ENCODE measurements at places on chromosomes 4 and X.

GRCh38 chr4:159103384-159103990, 608 bp downstream of the RAPGEF2 start:
- peak; percentile 29 for DNase-seq

GRCh38 chr4:19309378-19309777, 942.3 kb upstream of the SLIT2 start:
- DNase-seq = no peak

- peak; percentile 5 for DNase-seq
Measured at GRCh38 chr4:66575008-66575696, 904.9 kb upstream of the EPHA5 start.

DNA sequence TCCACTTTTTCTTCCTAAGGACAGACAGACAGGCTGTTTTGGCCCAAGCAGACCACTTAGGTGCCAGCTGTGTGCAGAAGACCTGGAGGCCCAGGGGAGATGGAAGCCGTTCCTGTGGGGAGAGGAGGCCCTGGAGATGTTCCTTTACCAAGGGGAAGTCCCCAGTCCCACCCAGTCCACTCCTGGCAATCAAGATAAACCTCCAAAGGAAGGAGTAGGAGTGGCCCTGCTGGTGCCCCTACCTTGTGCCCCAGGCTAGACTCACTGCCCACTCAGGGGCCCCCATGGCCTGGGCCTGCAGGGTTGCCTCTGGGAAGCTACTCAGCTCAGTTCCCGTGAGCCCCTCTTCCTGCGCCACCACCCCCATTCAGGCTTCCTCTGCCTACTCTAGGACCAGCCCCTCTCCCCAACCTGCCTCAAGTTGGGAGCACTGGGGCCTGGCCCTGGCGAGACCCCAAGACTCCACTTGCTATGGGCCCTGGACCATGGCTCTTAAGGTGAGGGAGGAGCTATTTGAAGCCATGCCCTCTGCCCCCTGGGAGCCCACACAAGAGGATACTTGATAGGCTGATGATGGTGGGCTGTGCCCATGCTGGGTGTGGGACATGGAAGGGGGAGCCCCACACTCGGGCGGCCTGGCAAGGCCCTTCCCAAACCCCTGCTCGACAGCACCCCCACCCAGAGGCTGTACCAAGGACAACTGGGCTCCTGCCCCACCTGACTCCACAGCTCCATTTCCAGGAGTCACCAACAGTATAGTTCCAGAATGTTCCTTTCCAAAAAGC, 24.8 kb upstream of the RNF4 start:
- no peak for DNase-seq

DNA sequence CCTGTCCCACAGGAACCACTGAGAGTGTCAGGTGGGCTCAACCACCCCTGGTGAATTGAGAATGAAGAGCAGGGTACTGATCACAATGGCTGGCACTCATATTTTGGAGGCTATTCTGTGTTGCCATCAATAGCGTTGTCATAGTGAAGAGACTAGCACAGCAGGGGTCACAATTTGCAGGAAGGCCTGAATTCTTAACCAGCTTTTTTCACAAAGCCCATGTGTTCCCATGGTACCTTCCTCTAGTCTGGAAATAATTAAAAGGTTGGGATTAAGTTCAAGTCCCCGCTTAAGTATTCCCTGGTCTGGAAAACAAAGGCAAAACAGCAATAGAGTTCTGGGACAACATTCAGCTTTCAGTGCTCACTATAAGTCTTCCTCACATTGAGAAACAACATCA, 1051.7 kb downstream of the C4orf33 start:
- no peak for DNase-seq

DNA sequence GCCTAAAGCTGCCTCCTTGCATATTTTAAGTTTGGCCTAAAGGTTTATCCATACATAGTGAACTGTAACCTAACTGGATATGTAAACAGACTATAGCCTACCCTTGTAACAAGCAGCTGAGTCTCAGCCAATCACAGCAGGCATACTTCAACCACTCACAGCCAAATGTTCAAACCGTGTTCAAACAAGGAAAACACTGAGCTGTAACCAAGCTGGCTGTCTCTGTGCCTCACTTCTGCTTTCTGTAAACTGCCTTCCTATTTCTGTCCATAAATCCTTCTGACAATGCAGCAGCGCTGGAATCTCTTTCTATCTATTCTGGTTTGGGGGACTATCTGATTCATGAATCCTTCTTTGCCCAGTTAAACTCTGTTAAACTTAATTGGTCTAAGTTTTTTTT, 16.4 kb downstream of the DSPP start:
- DNase-seq = no peak

- DNase-seq = no peak
Measured at GRCh38 chr4:42080306-42080705, 72.1 kb downstream of the BEND4 start.

DNA sequence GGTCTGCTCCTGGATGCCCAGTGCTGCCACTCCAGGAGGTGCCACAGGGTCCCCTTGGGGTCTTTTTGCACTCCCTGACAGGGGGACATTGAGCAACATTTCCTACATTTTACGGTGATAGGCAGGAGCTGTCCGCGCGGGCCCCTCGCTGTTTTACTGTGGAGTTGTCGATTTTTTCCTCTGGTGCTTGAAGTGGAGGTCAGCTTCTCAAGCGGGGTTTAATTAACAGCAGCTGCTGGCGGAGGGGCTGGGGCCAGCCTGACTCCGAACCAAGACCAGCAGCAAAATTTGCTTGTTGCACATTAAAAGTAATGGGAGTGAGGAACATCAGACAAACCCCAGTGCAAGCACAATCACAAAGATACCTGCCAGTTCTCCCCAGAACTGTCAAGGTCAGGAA, 13.2 kb upstream of the SH3TC1 start:
- DNase-seq = no peak

- no peak for DNase-seq
Measured at GRCh38 chr4:16461362-16461761, 235.1 kb upstream of the TAPT1 start.

DNA sequence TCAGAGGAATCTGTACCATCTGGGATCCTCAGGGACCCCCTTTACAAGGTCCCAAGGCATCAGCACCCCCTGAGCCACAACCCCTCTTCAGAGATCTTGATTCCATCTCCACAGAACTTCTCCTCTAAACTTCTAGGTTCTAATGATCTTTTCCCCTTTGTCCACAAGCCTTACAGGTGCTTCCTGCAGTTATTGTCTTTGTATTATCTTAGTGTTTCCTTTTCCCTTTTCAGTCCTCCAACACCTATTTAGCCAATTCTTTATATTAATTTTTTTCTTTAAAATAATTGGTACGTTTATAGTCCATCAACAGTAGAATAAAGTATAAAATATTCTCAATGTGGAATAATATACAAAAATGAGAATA, 35.2 kb upstream of the FAM241A start:
- DNase-seq = no peak

DNA sequence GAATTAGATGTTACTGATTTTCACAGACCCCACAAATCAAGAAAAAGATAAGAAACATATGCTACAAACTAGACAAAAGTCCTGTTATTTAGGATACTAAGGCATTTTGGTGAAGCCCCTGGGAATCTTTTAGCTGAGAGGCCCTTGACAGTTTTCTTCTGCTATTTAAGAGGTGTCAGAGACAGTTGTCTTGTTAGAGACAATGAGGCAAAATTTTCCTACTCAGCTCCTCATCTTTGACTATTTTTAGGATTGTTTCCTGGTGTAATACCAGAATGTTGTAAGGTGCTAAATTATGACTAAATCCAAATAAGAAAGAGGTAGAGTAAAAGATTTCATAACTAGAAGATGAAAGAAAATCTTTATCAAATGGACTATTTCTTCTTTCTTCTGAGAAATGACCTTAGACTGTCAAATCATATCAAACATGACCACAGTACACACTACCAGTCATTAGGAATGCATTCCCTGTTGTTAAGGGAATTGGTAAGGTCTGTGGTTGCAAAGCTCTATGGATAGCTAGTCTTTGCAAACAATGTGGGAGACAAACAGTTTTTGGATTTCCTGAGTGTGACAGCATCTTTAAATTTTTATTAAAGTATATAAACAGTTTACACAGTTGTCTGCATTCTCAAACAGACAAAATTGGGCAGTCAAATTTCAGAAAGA, 926.1 kb downstream of the ADGRL3 start:
- no peak for DNase-seq

- DNase-seq = no peak
Measured at GRCh38 chrX:154327038-154327820, 31.6 kb downstream of the TKTL1 start.

DNA sequence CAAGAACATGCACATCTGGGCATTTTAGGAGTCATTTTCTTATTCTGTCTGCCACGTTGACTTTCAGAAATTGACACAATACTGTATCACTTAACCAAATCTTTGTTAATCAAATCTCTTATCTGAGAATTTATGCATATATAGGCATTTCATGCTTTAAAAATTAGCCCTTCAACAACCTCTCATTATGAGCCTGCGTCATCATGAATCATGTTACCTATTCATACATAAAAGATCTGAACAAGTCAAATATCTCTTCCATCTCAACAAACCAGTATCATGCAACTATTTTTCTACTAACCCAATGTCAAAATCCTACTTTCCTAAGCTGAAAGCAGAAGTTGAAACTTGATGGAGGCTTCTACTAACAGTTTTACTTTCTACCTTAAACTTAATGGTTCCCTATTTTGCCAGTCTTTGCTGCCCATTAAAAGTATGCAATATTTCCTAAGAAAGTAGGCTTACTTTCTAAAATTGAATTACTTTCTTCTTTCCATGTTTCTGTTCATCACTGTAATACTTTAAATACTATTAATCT, 1.8 kb downstream of the ADAM29 start:
- no peak for DNase-seq

GRCh38 chr4:158796370-158797140, 27.7 kb downstream of the FNIP2 start:
- no peak for DNase-seq

DNA sequence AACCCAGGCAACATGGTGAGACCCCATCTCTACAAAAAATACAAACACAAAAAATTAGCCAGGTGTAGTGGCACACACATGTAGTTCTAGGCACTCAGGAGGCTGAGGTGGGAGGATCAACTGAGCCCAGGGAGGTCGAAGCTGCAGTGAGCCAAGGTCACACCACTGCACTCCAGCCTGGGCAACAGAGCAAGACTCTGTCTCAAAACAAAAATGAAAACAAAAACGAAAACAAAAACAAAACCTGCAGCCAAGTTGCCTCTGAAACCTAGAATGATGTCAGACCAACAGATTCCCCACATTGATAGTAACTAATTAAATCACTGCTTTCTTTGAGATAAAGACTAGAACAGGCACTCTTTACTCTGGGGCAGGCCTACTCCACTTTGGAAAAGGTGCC, 104.5 kb downstream of the AMELX start:
- DNase-seq = no peak

GRCh38 chr4:143407474-143407873, 70.8 kb downstream of the GAB1 start:
- no peak for DNase-seq

DNA sequence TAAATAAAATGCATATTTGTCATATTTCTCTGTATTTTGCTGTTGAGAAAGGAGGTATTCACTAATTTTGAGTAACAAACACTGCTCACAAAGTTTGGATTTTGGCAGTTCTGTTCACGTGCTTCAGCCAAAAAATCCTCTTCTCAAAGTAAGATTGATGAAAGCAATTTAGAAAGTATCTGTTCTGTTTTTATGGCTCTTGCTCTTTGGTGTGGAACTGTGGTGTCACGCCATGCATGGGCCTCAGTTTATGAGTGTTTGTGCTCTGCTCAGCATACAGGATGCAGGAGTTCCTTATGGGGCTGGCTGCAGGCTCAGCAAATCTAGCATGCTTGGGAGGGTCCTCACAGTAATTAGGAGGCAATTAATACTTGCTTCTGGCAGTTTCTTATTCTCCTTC, 3.3 kb downstream of the HTT start:
- DNase-seq = no peak

GRCh38 chrX:12360986-12361598, 222.8 kb downstream of the FRMPD4 start:
- DNase-seq = no peak

DNA sequence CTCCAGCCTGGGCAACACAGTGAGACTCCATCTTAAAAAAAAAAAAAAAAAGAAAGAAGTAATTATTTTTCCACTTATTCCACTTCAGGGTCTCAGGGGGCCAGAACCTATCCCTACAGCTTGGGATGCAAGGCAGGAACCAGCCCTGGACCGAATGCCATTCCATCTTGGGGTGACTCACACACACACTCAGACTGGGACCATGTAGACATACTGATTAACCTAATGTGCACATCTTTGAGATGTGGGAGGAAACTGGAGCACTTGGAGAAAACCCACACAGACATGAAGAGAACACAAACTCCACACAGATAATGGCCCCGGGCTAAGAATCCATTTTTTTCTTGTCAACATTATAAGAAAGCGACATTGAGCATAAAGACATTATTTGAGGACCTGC, 132.5 kb downstream of the PTTG2 start:
- DNase-seq = no peak

GRCh38 chr4:36321176-36321575, 39.8 kb downstream of the DTHD1 start:
- DNase-seq = no peak

- no peak for DNase-seq
Measured at GRCh38 chrX:19560611-19561010, 45.3 kb upstream of the MAP3K15 start.

GRCh38 chr4:86626066-86626465, 32.0 kb downstream of the PTPN13 start:
- DNase-seq = no peak

GRCh38 chr4:5044341-5044740, 6.9 kb upstream of the STK32B start:
- DNase-seq = no peak

GRCh38 chr4:23811161-23811560, 78.7 kb downstream of the PPARGC1A start:
- no peak for DNase-seq

DNA sequence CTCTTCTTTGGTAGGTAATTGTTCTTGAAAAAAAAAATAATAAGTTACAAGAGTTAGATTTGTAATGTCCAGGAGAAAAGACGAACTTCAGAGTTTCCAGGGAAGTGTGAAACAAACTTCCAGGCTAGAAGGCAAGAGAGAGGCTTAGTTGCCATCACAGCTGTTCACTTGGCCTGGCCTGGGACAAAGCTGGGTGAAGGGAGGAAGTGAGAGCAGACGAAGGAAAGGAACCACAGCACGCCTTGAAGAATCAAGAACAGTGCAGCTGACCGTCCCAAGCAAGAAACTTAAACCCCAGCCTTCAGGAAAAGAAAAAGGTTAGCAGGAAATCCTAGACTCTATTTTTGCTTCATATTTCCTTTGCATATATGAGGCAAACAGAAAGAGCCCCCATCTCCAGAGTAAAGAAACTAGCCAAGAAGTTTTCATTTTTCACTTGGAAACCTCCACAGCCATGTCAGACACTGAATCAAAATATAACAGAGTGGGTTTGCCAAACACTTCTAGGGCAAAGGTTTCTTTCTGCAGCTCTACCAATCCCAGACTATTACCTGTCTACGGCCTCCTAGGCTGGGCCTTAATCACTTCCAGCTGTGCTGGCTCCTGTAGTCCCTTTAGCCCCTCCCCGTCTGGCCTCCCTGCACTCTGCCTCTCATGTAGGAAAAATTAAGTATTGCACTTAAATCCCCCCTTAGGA, 209.6 kb downstream of the SPATA18 start:
- peak; percentile 43 for DNase-seq

GRCh38 chrX:150377005-150377404, 13.9 kb downstream of the MAMLD1 start:
- DNase-seq = no peak

- DNase-seq = no peak
Measured at GRCh38 chr4:15547392-15547791, 77.7 kb downstream of the CC2D2A start.

GRCh38 chr4:148239494-148239985, 202.7 kb downstream of the NR3C2 start:
- no peak for DNase-seq

GRCh38 chr4:25330335-25330734, 17.8 kb downstream of the ZCCHC4 start:
- DNase-seq = no peak

- DNase-seq = no peak
Measured at GRCh38 chr4:133102612-133103409, 46.3 kb upstream of the PCDH10 start.
